Heart right ventricle (tissue), 16 donors: ENCODE measurements at places on chromosomes 1 and 21. TPM values are rescaled to one million over a fixed set of nuclear protein-coding genes. Genes with fewer than 3 reads are reported as not detected.

KRTAP21-2 gene
- total RNA-seq, result not detected

ZNF593OS gene
- not detected for total RNA-seq

CTSE gene
- not detected for total RNA-seq

ZNF683 gene
- not detected for total RNA-seq

SPOCD1 gene
- not detected for total RNA-seq

OTUD7B gene
- 23.8 TPM for total RNA-seq

C1orf167 gene
- 6.1 TPM for total RNA-seq

TRAF3IP3 gene
- 0.45 TPM for total RNA-seq

KCNN3 gene
- total RNA-seq, result 2.5 TPM

TRIM45 gene
- total RNA-seq, result 7.5 TPM
